Activated CD8-positive, alpha-beta memory T cell treated with anti-CD3 and anti-CD28 coated beads for 1 hour (primary cell): ENCODE measurements at places on chromosomes 7 and 10.

GRCh38 chr7:99218406-99219184 lies 10.7 kb upstream of the KPNA7 start:
- DNase-seq = no peak

DNA sequence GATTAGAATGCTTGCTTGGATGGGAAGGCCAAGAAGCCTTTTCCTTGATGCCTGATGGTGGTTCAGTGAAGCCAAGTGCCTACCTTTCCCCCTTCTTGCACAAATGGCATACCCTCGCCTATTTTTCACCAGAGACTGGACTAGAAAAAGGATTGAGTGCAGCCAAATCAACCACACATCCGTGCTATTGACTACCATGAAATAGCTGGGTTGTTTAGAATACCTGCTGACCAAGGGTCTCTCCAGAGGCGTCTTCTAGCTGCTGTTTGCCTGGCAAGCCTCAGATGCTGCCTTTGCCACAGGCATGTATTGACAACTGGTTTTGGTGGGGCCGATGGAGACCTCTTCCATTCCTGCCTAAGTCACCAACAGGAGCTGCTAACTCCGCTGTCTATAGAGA lies 146.5 kb downstream of the NRF1 start:
- no peak for DNase-seq

DNA sequence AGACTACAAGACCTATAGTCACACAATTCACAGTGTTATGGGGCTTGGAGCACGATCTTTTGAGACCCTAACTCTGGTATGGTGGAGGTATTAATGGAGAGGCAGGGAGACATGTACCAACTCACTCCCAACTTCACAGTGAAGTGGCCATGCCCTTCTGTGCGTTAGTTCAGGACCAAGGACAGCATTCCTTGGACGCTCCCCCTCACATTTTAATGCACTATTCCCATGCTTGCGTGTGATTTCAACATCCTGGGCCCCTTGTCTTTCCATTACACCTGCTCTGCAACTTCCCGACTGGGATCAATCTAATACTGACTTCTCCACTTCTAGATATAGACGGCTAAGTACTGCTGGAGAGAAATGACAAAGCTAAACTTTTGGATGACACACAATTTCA lies 72.7 kb downstream of the PLCE1 start:
- no peak for DNase-seq

- DNase-seq = no peak
Observed at GRCh38 chr7:16135658-16136057, 285.7 kb downstream of the CRPPA start.

GRCh38 chr10:89342206-89342958 lies 14.6 kb downstream of the IFIT3 start:
- DNase-seq = no peak

DNA sequence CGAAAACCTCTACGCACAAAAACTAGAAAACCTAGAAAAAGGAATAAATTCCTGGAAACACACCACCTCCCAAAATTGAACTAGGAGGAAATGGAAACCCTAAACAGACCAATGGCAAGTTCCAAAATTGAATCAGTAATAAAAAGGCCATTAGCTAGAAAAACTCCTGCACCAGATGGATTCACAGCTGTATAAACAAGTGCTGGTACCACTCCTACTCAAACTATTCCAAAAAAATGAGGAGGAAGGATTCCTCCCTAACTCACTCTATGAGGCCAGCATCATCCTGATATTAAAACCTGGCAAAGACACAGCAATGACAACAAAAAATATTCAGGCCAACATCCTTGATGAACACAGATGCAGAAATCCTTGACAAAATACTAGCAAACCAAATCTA lies 228.2 kb downstream of the CHRM2 start:
- DNase-seq = no peak

DNA sequence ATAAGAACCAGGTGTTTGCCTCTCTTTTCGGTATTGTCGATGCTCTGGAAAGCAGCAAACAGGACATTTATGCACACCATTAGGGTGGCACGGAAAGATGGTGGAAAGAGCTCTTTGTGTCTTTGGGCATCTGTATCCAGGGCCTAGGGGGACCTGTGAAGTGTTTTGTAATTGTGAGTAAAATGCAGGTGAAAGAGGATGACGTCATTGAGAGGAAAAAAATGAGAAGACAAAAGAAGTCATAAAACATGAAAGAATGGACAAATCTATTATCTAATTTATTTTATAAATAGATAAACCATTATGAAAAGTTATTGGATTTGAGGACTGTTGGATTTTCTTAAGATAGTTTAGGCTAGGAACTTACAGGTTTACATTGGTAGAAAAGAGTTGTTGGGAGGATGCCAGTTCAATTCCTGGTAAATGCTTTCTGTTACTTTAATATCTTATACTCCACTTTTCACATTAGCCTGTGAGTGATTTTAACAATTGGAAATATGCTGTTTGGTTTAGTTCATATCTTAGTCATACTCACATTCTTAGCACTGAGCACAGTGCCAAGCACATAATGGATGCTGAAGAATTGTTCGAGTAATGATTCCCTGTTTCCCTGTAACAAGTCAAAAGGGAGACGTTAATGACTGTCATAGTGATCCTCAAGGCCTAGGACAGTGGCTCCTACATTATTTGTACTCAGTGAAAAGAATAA lies 62.6 kb downstream of the EXOC4 start:
- DNase-seq = no peak

- no peak for DNase-seq
Observed at GRCh38 chr10:89795840-89796239, 94.5 kb downstream of the KIF20B start.

GRCh38 chr7:75571209-75571608 lies 79.1 kb downstream of the SPDYE5 start:
- no peak for DNase-seq

- no peak for DNase-seq
Observed at GRCh38 chr10:92024700-92025099, 101.1 kb downstream of the BTAF1 start.

DNA sequence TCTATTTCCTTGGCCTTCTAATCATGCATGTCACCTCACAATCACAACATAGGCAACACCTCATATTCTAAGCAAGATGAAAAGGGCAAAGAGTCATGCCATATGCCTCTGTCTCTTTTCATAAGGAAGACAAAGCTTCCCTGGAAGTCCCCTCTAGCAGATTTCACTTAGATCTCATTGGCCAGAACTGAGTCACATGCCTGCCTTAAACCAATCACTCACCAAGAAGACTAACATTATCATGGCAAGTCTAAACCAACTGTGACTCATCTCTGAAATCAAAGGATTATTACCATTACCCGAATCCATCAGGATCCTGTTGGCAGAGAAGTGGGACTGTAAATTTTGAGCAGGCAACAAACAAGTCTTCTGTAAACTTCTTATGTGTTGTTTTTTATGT lies 27.8 kb downstream of the CAV1 start:
- no peak for DNase-seq

- no peak for DNase-seq
Observed at GRCh38 chr7:28956608-28957063, 1.5 kb downstream of the TRIL start.

GRCh38 chr10:107163076-107163855 lies 1.2 kb downstream of the SORCS1 start:
- DNase-seq = no peak

GRCh38 chr10:124338276-124338925 lies 80.3 kb downstream of the OAT start:
- DNase-seq = no peak

DNA sequence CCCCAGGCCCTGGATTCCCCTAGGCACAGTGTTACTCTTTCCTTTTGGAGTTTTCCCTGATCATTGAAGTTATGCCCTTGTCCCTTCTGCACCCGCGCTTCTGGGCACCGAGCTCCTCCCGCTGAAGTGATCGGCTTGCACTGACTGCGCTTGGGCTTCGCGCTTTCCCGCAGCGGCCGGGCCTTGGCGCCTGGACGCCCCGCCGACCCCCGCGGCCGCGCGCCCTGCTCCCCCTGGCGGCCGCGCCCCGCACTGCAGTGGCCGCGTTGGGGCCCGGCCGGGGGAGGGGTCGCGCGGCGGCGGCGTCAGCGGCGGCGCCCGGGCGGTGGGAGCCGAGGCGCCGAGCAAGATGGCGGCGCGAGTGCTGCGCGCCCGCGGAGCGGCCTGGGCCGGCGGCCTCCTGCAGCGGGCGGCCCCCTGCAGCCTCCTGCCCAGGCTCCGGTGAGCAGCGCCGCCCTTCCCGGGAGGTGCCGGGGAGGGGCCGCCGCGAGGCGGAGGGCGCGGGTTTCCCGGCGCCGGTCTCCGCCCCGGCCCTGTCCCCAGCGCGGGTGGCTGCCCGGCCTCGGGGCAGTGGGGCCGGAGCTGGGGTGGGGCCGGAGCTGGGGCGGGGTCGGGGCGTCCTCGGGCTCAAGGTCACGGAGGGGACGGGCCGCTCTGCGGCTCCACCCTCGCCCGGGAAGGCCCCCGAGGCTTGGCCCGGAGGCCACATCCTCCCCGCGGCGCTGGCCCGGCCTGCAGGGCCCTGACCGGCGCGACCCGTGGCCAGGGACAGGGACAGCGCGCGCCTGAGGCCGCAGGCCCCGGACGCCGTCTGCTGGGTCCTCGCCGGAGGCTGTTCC lies at the start of gene NIPSNAP2:
NIPSNAP2 (plus strand) TSS at position 325 of the 839 bp plus-strand sequence; CDS start at position 350, 25 bp downstream.
- DNase-seq = peak; percentile 45

DNA sequence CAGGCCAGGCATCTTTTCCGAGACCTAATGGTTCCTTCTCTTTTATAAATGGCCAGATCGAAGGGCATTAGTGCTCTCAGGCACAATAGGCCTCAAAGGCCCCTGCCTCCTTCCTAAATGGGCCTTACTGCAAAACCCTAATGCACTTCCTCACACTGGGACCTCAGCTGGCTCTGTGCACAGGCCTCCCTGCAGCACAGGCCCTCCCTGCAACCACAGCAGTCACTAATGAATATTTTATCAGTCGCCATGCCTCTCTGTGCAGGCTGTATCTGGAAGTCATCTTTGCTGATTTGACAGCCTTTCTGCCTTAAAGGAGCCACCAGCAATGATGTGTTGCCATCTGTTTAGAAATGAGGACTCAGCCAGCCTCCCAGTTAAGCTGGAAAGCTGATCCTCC lies 54.9 kb upstream of the SDK1 start:
- DNase-seq = no peak

DNA sequence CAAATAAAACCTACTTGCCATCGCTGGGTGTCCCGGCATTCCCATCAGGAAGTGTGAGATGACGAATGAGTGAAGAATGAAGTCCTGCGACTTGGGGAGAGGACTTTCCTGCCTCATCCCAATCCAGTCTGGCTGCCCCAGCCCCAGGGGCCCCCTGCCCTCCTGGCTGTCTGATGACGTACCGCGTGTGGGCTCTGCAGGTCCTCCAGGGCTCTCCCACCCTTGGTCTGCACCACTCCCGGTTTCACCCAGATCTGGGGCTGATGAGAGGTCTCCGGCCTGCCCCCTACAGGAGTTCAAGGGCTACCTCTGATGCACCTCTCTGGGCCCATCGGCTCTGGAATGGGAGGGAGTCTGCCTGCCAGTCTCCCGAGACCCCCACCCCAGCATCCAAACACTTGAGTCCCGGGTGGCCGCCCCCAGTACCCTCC lies 9.8 kb downstream of the ATP6V1F start:
- DNase-seq = no peak

- no peak for DNase-seq
Observed at GRCh38 chr7:16646472-16647072, 591 bp downstream of the BZW2 start.

DNA sequence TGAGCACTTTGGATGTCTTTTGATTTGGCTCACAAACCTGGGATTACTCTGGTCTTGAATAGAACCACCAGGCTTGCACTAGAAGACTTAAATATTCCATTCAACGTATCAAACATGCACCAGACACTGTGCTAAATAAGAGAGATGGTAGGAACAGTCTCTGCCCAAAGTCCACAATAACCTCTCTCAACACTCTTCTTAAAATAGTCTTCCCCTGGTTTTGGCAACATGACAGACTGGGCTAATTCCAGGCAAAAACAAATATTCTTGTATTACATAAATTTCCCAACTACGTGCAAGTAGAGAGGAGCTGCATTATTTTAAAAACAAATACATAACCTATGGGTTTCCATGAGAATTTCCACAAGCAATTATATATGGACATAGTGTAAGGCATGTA lies 64.8 kb upstream of the PAPSS2 start:
- no peak for DNase-seq

DNA sequence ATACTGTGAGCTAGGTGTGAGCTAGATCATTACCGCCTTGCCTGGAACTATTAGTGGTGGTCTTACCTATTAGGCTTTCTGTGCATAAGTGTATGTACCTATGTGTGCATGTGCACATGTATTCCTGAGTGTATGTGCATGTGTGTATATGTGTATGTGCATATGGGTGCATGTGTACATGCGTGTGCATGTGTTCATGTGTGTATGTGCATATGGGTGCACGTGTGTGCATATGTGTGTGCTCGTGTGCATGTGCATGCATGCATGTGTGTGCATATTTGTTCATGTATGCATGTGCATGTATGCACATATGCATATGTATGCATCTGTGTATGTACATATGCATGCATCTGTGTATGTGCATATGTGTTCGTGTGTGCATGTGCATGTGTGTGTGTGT lies 508.3 kb upstream of the ADARB2 start:
- DNase-seq = no peak

- no peak for DNase-seq
Observed at GRCh38 chr7:144812379-144813283, 23.2 kb downstream of the TPK1 start.

DNA sequence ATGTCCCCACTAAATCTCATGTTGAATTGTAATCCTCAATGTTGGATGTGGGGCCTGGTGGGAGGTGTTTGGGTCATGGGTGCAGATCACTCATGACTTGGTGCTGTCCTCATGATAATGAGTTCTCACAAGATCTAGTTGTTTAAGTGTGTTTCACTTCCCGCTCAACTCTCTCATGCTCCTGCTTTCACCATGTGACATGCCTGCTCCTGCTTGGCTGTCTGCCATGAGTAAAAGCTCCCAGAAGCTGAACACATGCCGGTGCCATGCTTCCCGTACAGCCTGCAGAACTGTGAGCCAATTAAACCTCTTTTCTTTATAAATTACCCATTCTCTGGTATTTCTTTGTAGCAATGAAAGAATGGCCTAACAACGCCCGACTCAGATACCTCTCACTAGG lies 6.2 kb upstream of the PSTK start:
- no peak for DNase-seq

GRCh38 chr7:953547-954327 lies 743 bp downstream of the ADAP1 start:
- no peak for DNase-seq

GRCh38 chr7:92727755-92728154 lies 108.6 kb downstream of the CDK6 start:
- no peak for DNase-seq

- no peak for DNase-seq
Observed at GRCh38 chr10:106255111-106255678, 909.3 kb downstream of the SORCS1 start.
